ENCODE measurements at places on chromosomes 13 and 19.

DNA sequence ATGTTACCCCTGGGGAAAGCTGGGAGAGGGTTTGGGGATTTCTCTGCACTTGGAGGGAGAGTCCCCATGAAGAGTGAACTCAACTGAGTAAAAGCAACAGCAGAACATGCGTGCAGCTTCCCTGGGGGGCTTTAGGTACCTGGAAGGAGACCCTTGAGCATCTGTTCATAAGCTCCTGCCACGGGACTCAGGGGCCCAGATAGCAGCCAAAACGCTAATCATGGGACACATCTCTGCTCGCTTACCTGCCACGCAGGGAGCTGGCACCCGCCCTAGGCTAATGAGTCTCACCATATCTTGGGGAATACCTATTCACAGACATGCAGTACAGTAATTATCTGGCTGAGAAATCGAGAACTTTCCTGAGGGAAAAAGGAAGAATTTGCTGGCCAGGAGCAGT, 33.9 kb downstream of the PDCD5 start:
- DNase-seq = no peak

DNA sequence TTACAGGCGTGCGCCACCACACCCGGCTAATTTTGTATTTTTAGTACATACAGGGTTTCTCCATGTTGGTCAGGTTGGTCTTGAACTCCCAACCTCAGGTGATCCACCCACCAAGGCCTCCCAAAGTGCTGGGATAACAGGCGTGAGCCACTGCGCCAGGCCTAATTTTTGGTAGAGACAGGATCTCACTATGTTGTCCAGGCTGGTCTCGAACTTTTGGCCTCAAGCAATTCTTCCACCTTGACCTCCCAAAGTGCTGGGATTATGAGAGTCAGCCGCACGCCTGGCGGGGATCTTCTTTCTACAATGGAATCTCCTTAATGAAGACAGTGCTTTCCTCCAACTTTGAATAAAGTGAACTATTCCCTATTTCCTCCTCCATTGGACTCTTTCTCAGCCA, 5.8 kb downstream of the RASIP1 start:
- DNase-seq = no peak

GRCh38 chr13:59801107-59801880, 362.4 kb downstream of the DIAPH3 start:
- DNase-seq = peak; percentile 36

DNA sequence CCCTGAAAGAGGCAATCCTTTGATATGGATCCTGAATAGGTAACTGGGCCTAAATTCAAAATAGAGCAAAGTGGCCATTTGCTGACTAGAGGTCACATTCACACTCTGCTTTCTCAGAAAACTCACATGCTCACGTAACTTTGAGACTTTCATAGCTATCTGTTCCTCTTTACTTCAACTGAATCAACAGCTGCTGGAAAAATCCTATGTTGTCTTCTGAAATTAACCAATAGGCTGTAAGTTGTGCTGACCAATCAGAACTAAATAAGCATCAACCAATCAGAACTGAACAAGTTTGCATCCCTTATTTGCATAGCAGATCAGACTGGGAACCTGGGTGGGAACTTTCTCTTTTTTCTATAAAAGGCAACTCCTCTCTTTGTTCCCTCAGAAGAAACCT, 24.0 kb upstream of the TBC1D4 start:
- no peak for DNase-seq

DNA sequence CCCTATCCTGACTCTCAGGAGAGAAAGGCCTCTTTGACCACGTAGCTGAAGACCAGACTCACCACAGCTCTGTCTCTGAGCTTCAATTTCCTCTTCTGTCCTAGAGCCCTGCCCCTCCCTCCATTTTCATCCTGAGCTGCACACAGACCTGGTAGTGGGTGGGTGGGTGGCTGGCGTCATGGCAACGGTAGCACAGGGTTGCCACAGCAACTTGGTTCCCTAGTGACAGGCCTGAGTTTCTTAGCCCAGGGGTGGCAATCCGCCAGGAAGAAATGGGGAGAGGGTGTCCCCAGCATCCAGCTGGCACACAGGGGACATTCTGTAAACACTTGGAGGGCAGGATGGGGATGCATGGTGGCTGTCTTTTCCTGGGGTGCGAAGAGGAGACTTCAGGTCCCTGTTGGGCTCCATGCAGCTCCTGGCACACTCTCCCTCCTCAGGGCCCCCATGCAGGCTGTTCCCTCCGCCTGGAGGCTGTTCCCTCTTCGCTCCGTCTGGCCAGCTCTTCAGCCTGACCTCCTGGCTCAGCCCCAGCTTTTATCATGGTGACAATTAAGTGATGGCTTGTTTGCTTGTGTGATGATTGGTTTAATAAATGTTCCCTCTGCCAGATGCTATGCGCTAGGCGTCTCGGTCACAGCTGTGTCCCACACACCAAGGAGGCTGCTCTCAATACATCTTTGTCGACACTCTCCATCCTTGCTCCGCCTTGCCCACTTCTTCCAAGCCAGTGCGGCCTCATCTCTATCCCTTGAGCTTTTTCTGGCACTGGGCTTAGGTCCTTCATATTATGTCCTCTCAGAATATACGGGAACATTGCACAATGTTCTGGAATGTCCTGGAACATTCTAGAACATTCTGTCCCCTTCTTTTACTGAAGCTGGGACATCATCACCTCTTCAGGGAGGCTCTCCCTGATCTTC, 7.4 kb upstream of the KLHL26 start:
- peak; percentile 35 for DNase-seq

- DNase-seq = no peak
Observed at GRCh38 chr13:99197117-99197651, 3.5 kb upstream of the UBAC2 start.

GRCh38 chr13:33109801-33110200, 93.6 kb downstream of the KL start:
- DNase-seq = no peak

DNA sequence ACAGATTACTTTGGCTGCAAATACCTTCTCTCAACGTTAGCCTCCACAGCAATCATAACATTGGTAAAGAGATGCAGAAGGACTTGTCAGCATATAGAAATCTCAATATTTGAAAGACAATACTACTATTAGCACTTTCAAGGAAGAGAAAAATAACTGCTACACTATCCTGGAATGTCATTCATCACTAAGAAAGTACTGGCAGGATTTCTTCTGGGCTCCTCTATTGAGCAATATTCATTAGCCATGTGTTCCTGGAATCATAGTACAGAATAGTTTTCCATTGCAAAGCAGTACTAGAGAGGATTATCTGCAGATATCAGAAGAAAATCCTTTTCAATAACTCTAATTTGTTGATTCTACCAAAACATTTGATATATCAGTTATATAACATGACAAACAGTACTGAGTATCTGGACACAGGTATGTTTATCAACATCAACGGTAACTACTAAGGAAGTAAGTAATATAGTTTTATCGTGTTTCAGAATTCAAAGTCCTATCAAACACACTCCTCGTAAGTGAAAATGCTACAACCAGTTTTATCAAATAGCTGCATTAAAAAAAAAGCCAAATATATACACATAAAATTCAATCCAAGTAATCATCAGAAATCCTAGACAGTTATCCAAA, 27.3 kb downstream of the INTS6 start:
- DNase-seq = no peak

DNA sequence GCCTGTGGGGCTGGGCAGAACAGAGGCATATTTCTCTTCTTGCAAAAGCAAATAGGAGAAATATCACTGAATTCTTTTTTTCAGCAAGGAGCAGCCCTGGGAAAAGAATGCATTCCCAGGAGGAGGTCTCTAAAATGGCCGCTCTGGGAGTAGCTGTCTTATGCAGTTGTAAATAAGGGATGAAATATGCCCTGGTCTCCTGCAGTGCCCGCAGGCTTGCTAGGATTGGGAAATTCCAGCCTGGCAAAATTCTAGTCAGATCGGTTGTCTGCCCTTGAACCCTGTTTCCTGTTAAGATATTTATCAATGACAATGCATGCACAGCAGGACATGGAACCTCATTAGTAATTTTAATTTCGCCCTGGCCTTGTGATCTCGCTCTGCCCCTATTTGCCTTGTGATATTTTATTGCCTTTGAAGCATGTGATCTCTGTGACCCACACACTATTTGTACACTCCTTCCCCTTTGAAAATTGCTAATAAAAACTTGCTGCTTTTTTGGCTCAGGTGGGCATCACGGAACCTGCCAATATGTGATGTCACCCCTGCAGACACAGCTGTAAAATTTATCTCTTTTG, 1993.2 kb downstream of the PCDH9 start:
- DNase-seq = no peak

- no peak for DNase-seq
Observed at GRCh38 chr13:26973295-26973694, 198.3 kb downstream of the USP12 start.

GRCh38 chr19:49593233-49594113, 2.5 kb downstream of the PRR12 start:
- DNase-seq = no peak

DNA sequence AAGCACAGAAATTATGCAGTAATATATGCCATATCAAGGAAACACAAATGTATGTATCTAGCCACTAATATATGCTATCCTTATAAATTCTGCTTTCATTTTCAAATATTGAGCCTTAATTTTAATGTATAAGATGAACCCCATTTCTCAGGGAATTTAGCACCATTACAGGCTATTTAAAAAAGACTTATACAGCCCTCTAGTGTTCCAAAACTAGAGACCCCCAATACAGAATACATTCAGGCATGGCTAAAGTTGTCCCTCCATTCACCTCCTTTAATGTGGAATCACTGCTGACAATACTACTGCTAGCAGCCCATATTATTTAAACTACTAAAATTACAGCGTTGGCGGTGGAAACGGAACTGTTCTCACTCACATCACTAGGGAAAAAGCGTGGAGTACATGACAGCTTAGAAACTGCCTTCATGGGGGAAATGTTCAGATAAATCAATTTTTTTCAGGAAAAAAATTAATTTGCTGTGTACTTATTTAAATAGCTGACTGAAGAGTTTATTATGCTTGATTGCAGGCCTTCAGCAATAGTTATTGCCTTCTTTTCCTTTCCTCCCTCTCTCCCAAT, 541.0 kb downstream of the PCDH9 start:
- peak; percentile 4 for DNase-seq

GRCh38 chr13:91372911-91373310, 25.4 kb downstream of the MIR17HG start:
- DNase-seq = no peak

- no peak for DNase-seq
Observed at GRCh38 chr19:28213470-28214082, 999.4 kb downstream of the UQCRFS1 start.

DNA sequence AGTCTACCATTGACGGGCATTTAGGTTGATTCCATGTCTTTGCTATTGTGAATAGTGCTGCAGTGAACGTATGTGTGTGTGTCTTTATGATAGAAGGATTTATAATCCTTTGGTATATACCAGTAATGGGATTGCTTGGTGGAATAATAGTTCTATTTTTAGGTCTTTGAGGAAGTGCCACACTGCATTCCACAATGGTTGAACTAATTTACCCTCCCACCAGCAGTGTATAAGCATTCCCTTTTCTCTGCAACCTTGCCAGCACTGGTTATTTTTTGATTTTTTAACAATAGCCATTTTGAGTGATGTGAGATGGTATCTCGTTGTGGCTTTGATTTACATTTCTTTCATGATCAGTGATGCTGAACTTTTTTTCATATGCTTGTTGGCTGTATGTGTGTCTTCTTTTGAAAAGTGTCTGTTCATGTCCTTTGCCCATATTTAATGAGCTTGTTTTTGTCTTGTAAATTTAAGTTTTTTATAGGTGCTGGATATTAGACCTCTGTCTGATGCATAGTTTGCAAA, 37.5 kb downstream of the RFC3 start:
- DNase-seq = no peak

DNA sequence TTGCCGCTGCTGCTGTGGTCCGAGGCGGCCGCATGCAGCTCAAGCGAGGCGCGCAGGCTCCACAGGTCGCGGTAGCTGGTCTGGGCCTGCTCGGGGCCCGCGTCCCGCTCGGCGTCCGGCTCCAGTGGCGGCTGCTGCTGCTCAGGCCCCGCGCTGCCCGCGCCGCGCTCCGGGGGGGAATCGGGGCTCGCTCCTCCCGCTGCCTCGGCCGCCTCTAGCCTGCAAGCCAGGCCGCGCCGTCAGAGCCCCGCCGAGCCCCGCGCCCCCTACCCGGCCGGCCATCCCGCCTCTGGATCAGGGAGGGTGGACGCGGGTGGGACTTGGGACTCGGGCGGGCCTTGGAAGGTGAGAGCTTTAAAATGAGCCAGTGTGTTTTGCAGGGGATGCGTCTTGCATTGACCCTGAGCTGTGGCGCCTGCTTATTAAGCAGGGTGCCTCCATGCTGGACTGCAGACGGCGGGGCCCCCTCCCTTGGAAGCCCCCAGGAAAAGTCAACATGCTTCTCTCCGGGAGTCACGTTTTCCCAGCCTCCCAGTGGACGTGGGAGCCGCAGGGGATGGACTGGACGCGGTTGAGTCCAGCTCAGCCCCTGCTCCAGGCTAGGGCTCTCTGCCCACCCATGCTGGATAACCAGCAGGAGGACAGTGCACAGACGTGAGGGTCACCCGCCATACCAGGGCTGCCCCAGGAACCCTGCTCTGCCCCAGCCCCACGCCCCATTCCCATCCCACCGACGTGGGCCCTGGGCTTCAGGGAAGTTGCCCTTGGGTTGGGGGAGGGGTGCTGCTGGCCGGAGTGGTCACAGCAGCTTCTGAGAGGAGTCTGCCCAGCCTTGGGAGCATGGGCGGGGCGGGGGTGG, 7.7 kb downstream of the CBARP start:
- DNase-seq = no peak

GRCh38 chr13:72760189-72760588, 21.5 kb downstream of the DIS3 start:
- no peak for DNase-seq

- no peak for DNase-seq
Observed at GRCh38 chr19:12646551-12646950, 20.0 kb downstream of the MAN2B1 start.

DNA sequence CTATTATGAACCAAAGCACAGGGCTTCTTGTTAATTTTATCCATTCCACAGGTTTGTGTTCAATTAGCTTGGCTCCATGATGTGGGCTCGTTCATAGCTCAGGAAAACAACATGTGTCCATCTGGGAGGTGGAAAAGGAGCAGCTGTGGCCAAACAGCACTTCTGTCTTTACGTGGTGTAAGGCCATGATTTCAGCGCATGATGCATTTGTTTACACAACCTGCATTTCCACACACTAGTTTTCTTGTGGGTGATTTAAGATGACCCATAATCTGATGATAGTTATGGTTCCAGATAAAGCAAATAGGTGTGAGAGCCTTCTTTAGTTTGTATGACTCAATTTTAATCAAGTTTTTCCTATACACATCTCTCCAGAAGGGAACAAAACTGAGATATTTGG, 101.7 kb downstream of the TNFRSF19 start:
- no peak for DNase-seq

GRCh38 chr19:45098521-45099466, 5.8 kb downstream of the PPP1R37 start:
- no peak for DNase-seq

GRCh38 chr19:40638327-40638726, 37.2 kb downstream of the LTBP4 start:
- no peak for DNase-seq

Data from NCI-H146 (cell line).